ENCODE measurements at places on chromosomes 3 and 15.
A peak's percentile ranks its signal among the peaks of the same experiment; 100 is the strongest.

DNA sequence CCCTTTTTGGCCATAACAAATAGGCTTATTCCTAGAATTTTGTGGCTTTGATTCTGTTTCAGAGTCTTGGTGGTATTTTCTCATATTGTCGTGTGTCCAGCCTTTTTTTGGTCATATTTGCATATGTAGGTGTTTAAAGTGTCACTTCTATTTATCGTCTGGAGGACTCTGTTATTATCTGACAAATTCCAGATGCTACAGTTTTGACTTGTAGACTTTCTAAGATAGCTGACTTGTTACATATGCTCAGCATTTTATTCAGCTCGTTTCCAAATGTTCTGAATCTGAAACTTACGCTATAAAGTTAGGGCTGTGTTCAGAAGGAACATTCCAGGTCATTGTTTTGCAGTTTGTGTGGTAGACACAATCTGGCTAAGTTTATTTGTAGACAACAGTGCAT is 1.9 kb downstream of the PPP4R2 start:
- no peak for ATAC-seq

DNA sequence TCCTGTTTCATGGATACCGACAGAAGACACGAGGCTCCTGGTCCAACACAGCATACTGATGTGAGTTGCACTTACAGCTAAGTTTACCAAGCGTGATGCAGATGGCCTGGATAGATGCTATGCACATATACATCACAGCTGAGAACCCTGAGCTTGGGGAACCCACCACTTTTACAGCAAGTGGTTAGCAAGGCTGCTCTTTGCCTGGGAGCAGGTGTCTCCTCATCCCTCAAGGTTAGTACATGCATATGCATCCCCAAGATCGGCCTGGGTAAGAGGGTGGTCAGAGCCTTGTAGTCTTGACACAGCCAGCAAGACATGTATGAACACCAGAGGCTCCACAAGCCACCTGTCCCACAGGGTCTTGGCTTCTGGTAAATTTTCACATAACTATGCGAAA is 28.3 kb downstream of the LRRC2 start:
- ATAC-seq = no peak

- ATAC-seq = no peak
Measured at GRCh38 chr15:49297584-49297983, 125.5 kb upstream of the FGF7 start.

- ATAC-seq = peak; percentile 91
Measured at GRCh38 chr3:129045675-129046036, 14.9 kb upstream of the GP9 start.

GRCh38 chr3:26614006-26614685 is 8.4 kb upstream of the LRRC3B start:
- no peak for ATAC-seq

- no peak for ATAC-seq
Measured at GRCh38 chr15:100033140-100033857, 300.1 kb upstream of the LYSMD4 start.

- ATAC-seq = no peak
Measured at GRCh38 chr3:30623351-30623750, 16.9 kb downstream of the TGFBR2 start.

- ATAC-seq = no peak
Measured at GRCh38 chr3:148646126-148646665, 51.5 kb upstream of the AGTR1 start.

DNA sequence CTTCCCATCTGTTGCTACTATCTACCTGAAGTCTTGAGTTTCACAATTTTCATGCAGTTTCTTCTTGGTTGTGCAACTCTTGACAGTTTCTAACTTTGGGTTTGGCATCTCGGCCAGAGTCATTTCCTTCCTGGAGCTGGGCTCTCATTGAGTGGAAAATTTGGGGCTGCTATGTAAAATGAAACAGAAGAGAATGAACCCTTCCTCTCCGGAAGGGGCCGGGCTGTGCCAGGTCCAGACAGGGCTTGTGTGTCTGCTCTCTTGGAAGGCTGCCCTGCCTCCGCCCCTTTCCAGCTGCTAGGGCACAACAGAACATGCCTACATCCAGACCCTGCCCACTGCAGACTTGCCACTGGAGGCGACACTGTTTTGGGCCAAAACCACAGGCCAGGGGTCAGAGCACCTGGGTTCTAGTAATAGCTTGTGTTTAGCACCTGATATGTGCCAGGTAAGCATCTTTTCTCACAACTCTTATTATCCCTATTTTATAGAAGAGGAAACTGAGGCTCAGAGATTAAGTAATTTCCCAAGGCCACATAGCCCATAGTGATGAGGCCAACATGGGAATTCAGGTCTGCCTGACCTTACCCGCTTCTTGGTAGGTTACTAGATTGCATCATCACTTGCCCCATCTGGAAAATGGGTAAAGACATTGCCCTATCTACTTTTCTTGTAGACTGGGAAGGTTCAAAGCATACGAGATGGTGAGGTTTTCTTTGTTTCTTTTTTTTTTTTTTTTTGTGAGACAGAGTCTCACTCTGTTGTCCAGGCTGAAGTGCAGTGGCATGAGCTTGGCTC is 25.0 kb downstream of the IRAK2 start:
- no peak for ATAC-seq

DNA sequence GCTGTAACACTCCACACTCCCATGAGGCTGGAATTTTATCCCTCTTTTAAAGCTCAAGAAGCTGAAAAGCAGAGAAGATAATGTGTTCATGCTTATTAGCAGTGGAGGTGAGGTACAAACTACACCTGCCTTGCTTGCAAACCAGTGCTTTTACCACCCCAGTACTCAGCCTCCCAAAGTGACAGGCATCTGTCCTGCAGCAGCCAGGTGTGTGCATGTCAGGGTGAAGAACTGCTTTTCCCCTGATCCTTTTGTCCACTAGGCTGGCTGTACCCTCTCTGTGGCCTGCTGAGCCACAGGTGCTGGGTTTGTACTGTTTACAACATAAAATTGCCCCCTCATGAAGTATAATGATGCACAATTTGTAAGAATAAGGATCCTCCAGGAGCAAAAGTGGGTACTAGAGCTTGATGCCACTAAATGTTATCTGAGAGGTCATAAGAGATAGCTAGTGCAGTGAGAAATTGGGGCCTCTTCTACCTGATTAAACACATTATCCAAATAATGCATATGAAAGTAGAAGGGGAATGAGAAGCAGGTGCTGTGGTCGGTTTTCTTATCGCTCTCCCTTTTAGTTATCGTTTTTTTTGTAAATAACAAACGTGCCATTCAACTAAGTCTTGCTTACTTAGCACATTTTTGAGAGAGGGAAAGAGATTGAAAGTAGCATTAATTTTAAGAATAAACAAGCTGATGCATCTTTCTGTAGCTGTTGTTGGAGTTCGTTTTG is 39.2 kb upstream of the GADL1 start:
- ATAC-seq = no peak

GRCh38 chr15:77724715-77725114 is 92.0 kb upstream of the LINGO1 start:
- peak; percentile 56 for ATAC-seq

GRCh38 chr15:90203473-90203872 is 2.3 kb downstream of the SEMA4B start:
- no peak for ATAC-seq

DNA sequence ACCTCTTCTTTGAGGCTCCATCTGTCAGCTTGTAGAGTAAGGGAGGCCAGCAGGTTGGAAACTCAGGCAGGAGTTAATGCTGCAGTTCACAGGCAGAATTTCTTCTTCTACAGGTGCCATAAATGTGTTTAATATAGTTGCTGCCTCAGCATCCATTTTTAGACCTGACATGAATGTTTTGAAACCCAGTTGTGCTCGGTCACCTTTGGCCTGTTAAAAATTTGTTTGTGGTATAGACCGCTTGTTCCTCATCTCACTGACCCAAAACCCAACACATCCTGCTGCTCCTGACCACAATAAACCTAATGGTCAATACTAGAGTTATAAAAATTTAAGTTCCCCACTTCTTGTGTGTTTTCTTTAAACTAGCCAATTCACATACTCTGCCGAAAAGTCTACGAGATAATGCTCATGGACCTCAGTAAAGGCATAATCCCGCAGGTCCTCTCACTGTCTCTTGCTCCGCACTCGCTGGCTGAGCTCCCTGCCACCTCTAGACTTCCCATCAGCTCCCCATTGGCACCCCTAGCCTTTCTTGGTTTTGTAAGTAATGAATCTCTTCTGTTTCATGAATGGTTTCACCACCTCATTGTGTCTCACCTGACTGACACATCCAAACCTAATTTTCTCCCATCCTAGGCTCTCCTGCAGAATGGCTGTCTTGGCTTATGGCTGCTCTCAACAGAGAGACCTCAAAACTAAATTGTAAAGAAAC is 138.5 kb upstream of the STRIT1 start:
- no peak for ATAC-seq

GRCh38 chr15:57727031-57727430 is 20.5 kb downstream of the POLR2M start:
- ATAC-seq = no peak

DNA sequence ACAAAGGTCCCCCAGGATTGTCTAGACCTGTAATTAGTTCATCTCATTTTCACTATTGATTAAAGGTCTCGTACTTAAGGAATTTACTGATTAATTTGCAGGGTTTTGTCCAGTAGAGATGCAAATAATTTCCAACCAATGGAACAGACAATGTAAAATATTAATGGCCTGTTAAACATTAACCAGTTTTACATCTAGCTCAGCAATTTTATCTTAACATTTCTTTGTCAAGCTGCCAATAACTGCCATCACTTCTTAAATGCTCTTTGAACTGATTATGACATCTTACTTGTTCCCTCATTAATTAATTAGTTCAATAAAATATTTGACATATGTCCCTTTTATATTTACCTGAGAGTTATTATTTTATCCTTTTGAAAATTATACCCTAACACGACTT is 9.4 kb upstream of the STRIT1 start:
- no peak for ATAC-seq
